Ureter (tissue), 1 donor: ENCODE measurements at places on chromosomes 1 and 21.

GRCh38 chr1:14090531-14090930, 390.5 kb downstream of the PRDM2 start:
- no peak for DNase-seq

DNA sequence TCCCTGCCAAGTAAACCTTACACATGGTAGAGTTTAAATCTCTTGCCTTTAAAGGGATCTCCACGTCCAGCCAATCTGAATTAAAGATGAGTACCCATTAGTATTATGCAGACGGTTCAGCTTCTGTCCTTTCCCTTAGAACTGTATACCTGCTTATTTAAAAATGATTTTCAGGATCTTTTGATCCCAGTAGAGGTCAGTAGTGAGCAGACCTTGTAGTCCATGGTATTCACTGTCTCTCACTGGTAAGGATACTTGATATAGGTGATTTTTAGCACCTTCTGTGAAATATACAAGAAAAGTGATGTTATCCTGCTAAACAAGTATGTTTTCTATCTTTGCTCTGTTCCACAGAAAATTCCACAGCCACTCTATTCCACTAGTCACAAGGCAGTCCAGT, 1211.6 kb upstream of the ADGRL4 start:
- DNase-seq, result no peak

GRCh38 chr1:8003438-8004112, 22.5 kb downstream of the ERRFI1 start:
- DNase-seq, result no peak

- no peak for DNase-seq
Observed at GRCh38 chr1:235885655-235886262, 19.1 kb upstream of the LYST start.

DNA sequence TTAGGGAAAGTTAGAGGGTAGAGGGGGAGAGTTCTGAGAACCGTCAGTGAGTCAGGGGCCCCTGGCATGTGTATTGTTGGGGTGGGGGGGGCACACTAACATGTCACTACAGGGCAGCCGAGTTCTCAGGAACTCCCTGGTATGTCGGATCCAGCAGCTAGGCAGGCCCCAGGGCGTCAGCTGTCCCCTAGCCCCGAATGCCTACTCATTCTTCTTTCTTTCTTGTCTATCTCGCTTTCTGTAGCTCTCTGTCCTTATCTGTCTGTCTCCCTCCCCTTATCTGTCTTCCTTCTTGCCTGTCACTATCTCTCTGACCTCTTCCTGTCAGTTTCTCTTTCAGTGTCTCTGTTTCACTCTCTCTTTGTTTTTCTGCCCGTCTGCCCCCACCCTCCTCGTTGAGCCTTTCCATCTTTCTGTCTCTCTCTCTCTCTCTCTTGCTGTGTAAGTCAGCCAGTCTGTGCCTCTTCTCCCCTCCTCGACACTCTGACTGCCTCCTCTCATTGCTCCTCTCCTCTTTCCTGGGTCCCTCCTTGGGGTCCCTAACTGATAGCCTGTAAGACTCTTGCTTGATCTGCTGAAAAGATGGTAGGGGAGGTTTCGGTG, 2.4 kb downstream of the NTRK1 start:
- DNase-seq, result no peak

DNA sequence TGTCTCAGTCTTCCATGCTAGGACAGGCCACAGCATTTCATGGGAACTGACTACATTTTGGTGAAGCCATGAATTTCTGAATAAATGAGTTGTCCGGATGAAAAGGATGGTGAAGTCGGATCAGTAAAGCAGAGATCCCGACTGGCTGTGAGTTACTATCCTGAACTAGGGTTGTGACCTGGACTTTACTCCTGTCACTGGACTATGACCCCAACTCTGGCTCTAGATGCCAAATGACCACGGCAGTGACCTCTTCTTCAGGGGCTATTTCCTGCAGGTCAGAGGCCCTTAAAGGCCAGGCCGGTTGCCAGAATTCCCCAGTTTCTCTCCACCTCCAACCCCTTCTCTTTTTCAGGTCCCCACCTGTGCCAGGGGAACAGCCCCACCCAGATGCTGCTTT, 1.7 kb upstream of the NECTIN4 start:
- DNase-seq, result no peak

GRCh38 chr1:6794164-6794563, 8.9 kb downstream of the CAMTA1 start:
- DNase-seq, result no peak

DNA sequence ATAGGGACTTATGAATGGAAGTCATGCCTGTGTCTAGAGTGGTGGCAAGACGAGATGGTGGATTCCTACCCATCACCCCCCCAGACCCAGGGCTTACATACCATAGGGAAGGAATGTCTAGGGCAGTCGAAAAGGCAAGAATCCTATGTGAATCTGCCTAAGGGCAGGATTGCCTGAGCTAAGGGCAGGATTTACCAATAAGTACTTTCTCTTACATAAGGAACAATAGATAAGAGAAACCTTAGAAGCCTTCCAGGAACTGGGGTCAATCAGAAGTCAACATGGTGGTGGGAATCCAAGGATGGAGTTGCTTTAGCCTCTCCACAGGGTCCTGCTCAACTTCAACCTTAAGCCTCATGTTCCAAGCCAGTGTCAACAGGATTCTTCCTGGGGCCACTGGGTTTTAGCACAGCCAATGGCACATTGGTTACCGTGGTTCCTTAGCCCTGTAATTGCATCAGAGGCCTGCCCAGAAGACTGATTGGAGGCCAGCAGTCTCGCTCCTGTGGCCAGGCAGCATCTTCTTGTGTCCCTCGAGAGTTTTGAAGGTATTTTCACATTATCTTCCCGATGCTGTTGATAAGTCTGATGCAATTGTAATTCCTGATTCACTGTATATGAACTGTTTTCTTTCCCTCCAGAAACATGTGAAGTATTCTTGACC, 20.7 kb downstream of the BACE2 start:
- DNase-seq, result no peak

- DNase-seq, result no peak
Observed at GRCh38 chr1:153228491-153228890, 11.1 kb downstream of the PRR9 start.

DNA sequence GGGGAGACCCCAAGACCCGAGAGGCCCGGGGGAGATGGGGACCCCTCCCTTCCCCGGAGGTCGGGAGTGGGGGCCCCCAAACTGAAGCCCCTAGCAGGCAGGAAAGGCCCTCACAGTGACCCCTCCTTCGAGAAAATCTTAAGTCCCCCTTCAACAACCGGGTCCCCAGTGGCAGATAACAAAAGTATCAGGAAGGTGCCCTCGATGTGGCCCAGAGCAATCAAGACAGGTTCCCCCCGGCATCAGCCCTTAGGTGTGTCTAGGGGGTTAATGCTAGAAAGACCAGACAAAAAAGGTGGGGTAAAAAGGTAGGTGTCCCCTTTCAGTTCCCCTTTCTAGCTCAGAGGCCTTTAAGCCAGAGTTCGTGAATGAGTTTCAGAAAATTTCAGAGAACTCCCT, 282 bp upstream of the ECE1 start:
- no peak for DNase-seq
